ENCODE measurements at places on chromosomes 1 and 21.

DNA sequence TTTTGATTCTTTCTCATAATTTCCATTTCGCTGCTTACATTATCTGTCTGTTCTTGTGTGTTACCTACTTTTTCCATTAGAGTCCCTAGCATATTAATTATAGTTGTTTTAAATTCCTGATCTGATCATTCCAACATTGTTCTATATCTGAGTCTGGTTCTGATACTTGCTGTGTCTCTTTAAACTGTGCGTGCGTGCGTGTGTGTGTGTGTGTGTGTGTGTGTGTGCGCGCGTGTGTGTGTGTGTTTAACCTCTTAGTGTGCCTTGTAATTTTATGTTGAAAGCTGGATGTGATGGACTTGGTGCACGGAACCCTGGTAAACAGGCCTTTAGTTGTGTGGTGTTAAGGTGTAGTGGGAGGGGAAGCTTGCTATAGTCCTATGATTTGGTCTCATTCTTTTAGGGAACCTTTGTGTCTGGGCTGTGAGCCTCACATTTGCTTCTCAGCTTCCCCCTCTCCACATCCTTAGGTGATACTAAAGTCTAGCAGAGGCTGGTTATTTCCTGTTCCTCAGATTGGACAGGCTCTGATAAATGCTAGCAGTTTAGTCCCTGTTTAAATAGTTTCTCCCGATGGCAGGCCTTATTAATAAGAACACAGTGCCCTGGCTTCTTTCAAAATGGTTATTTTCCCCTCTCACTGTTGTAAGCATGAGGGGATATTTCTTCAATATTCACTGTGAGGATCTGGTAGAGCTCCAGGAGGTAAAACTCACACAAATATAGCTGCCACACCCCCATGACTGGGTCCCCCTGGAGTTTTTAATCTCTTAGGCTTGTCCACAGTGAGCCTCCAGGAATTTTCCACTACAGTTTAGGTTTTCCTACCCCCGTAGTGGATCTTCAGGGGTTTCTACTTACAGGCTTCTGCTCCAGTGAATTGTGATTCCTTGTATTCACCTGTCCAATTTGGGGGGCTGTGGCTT is 118.3 kb downstream of the GALNT2 start:
- no peak for DNase-seq

GRCh38 chr21:25489673-25490072 is 117.6 kb downstream of the MRPL39 start:
- DNase-seq, result no peak

DNA sequence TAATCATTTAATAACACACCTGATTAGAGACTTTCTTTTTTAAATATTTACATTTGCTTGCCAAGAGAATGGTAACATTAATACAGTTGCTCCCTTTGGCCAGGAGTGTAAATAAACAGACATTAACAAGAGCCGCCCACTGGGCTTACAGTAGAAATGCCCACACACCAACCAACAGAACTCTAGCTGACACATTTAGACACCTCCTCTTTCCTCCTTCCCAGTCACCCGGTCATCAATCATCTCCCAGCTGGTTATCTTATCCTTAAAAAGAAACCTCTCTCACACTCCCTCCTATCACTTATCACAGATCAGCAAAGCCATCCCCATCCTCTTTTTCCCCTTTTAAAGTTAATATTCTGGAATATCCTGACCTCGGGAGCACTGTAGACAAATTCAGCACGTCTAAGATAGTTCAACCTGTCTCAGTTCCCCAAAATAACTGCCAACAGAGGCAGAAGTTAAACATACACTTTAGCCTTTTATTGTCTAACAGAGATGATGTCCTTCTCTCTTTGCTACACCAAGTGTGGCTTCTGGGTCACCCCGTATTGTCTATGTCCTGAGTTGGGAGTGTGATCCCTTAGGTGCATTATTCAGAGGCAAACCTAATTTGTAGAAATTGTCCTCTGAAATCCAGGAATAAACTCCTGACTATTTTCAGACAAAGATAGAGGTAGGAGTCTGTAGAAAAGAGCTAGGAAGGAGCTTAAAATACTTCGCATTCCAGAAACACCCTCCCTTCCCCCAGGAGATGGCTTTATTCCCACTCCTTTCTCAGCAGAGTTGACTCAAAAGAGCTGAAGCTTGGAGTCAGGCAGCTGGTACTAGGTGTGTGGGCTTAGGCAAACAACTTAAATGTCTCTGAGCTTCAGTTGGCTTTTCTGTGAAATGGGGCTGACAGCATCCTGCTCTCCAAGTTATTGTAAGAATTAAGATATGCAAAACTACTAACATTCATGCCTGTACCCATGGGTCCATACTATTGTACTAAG is 8.8 kb downstream of the MYCL start:
- DNase-seq, result no peak

GRCh38 chr1:37070126-37070525 is 35.8 kb upstream of the GRIK3 start:
- no peak for DNase-seq

DNA sequence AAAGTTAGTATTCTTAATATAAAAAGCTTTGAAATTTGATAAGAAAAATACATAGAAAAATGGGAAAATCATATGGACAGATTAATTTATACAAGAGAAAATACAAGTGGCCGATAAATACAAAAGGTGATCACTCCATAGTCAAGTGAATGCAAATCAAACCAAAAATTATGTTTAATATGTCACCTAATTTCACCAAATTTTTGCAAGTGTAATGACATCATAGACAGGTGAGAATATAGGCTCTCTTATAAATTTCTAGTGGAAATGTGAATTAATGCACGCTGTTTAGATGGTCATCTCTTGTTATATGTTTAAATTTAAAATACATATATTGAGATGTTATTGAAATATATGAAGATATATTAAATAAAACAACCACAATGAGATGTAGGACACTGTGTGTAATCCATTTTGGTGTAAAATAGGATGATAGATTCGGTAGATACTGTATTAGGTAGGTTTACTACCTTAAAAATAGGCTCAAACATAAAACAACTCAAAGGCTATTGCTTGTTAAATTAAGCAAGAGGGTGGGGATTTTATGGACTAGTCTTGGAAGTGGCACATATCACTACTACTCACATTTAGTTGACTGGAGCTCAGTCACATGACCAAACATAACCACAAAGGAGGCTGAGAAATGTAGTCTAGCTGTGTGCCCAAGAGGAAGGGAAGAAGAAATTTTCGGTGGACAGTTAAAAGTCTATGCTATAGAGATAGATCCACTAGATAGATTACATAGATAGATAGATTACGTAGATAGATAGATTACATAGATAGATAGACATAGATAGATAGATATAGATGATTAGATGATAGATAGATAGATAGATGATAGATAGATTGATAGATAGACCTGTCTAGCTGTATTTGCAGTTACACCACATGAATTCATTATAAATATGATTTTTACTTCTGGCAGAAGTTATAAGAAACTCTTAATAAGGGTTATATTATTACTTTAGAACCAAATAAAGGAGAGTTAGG is 9.2 kb downstream of the INSL5 start:
- no peak for DNase-seq

GRCh38 chr1:24325587-24326449 is 6.7 kb downstream of the GRHL3 start:
- no peak for DNase-seq

DNA sequence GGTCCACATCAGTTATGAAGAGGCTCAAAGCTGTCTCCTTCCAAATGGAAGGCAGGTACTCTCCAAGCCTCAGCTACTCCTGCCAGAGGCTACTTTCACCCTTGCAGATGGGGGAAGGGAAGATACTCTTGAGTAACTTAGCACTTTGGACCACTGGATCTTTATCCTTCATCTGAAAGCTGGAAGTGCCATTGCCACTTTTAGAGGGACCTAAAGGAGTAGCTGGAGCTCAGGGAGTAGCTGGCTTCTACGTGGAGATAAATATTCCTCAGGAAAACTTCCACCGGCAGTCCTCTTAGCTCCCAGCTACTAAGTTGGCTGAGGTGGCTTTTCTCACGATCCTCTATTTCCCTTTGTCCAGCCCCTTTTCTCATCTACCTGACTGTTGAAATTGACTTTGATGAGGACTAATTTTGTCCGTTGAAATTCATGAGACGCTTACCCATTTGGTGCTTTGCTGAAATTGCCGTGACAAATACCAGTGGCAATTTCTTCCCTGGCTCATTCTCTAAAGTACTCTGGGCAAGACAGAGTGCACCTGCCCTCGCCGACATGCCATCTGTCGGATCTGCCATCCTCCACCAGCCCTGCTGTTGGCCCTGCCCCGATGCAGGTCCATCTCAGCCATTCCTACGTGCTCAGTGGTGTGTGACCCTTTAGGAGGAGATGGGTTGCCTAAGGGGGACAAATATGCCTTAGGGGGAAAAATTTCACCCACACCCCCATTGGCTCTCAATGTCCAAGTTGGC is 13.6 kb downstream of the IGSF21 start:
- no peak for DNase-seq

GRCh38 chr1:203440771-203441170 is 34.8 kb upstream of the PRELP start:
- peak; percentile 51 for DNase-seq

GRCh38 chr1:109756848-109757521 is 6.7 kb downstream of the EPS8L3 start:
- DNase-seq, result no peak

DNA sequence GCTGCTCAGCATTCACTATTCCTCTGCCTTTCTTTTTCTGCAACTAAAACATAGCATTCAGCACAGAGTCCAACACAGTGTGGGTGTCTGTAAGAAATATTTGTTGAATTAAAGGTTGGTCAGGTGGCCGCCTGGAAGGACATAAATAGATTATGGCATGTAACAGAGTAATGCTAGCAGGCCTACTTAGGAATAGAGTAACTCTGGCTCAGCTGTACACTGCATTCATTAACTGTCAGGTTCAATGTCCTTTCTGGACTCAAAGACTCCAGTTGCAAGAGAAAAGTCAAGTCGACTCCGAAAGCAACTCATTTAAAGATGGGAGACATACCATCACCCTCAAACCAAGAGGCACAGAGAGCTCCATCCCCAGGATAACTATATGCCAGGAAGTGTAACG is 116.0 kb downstream of the LMX1A start:
- no peak for DNase-seq

GRCh38 chr1:171916315-171916771 is 75.0 kb downstream of the DNM3 start:
- DNase-seq, result peak; percentile 70

GRCh38 chr1:113042285-113043143 is 30.5 kb upstream of the LRIG2 start:
- peak; percentile 63 for DNase-seq

DNA sequence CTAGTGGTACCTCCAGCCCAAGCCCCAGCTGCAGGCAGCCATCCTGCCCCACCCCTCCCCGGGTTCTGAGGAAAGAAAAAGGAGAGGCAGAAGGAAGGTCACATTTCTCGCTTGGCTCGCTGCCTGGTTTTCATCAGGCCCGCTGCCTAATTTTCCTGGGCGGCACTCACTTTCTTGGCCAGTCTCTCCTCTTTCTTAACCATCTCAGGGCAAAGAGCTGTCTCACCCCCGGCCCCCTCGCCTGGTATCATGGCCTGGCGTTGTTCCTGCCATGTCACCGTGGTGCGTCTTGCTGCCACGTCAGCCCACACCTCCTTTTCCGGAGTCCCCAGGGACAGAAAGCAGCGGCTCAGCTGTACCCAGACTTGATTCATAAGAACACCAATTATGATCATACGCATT is 26.6 kb upstream of the CASZ1 start:
- DNase-seq, result no peak

DNA sequence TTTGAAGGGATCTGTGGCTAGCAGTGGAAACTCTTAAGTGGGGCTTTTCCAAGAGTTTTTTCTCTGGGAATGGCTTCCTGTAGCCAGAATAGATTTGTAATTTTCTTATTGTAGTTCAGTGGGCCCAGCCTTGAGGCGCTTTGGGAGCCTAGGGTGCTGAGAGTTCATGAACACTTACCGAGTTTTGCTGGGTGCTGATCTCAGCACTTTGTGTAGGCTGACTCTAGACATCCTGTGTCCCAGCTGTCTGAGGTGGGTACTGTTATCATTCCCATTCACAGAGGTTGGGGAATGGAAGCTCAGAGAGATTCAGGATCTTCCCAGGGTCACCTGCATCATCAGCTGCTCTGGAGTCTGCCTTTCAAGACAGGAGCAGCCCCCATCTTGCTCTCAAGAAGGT is 7.0 kb downstream of the PPFIA4 start:
- no peak for DNase-seq

DNA sequence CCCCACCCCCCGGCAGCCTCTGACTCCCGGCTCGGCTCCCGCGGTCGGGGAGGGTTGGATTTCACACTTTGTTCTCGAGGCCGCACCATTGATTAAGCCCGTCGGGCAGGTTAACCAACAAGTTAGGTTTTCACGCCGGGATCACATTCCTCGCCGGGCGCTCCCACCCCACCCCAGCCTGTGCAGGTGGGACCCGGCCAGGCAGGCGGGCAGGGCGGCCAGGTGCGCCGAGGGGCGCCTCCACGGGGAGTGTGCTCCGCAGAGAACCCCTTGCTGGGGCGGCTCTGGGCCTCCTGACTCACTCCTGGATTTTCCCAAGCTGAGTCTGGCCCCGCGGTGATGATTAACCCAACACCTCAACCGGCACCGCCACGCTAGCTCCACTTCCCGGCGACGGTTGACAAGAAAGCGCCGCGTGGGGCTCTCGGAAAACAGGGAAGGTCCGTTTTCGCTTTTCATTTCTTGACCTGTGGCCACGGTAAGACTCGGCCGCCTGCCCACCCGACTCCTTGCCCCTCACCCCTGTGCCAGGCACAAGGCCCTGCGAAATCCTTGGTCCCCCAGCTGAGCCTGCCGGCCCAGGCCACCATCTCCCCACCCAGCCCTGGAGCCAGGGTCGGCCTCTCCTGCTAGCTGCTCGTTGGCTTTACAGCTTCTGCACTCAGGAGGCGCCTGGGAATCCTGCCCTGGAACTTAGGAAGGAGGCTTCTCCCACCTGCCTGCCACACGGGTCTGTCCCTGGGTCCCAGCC is 8.8 kb upstream of the TTLL10 start:
- no peak for DNase-seq
